ENCODE measurements at places on chromosomes 4 and X.
A peak's percentile ranks its signal among the peaks of the same experiment; 100 is the strongest.

GRCh38 chrX:111244235-111244750 is 26.0 kb downstream of the CAPN6 start:
- DNase-seq, result peak; percentile 15

DNA sequence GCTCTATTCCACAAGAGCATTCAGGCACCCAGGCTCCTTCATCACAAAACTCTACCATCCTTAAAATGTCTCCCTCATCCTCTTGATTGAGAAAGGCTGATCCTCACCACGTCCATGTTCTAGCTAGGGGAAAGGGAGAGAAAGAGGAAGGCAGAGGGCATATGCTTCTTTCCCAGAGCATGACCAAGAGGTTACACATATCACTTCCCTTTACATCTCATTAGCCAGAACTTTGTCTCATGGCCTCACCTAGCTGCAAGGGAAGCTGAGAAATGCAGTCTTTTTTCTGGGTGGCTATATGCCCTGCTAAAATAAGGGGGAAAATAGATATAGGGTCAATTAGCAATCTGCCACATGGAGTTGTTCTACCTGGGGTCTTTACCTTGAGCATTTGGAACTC is 42.7 kb downstream of the LONRF3 start:
- no peak for DNase-seq

DNA sequence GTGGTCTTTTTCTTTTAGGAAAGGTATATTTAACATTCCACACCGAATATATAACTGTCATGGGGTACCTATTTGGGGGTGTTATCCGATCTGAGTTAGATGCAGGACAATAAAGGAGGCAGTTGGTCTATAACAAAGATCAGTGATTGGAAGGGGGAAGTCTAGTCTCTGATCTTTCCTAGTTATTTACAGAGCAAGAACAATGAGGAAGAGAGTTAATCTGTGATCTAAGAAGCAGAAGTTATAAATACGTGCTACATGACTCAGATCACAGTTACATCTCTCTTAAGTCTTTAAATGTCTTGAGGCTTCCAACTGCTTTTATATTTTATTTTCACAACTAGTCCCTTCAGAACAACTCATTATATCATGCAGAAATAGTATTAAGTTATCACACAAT is 33.2 kb upstream of the ARMCX4 start:
- no peak for DNase-seq

DNA sequence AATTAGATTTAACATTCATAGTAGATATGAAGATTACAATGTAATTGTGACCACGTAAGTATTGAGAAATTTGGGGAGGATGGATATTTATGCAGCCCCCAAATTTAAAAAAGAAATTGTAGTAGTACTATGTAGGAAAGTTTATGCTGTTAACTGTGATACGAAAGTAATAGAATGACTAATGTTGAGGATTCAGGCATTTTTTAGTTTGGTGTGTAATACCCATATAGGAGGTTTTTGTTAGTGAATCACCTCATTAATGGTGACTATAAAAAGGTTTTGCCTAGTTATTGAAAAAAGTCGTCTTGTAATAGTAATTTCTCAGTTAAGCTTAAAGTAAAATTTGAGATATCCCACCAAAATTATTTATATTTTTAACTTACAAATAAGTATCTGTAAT is 67.2 kb downstream of the SMARCAD1 start:
- DNase-seq, result no peak

DNA sequence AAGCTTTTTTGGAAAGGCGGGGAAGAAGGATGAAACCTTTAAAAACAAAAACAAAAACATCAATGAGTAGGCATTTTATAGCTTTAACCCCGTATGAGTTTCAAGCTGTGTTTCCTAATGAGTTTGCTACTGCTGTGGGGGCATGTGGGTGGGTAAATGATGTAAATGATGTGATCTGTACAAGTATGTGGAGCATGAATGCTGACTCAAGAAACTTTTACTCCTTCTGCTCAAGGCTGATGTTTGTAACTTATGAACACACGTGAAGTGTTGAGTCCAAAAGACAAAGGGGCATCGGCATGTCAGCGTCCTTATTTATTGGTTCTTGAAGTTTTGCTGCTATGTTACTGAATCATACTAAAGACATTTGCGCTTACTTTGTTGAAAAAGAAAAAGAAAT is 76.9 kb downstream of the CLCN4 start:
- DNase-seq, result no peak

DNA sequence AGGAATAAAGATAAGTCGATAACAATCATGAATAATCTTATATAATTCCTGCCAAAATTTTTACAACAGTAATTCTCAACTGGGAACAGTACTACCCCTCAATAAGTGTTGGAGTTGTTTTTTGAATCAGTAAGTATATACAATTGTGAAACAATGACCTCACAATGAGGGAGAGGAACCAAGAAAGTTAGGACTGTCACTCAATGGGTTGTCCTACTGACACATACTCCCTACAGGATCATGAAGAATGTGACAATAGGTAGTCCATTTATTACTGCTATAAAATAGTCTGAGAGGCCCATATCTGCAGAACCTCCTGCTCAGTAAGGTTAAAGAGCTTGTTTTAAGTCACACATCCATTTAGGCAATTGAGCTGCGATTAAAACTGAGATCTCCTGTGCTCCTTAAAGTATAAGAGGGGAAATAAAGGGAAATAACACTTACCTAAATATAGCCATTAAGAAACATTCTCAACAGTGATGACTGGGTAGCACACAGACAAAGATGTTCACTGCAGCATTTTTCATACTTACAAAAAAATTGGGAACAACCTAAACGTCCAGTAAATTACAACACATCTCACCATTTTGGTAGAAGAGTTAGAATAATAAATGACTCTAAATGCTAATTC is 26.2 kb downstream of the FBXW7 start:
- DNase-seq, result no peak

DNA sequence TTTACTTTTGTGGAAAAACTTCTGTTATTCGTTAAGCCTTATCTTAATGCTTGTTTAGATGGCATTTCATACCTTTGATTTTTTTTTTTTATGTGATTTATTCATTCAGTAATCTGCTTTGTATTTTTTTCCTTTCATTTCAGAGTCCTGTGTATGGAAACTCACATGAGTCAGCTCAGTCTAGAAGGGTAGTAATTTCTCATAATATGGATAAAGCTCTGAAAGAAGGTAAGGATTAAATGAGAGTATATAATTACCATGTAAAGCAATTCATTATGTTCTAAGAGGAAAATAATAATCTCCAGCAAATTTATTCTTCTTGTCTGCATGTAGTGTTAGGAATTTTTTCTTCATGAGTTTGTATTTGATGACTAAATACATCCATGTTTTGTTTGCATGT is 37.8 kb downstream of the SNX25 start:
- DNase-seq, result no peak

GRCh38 chr4:37132351-37132974 is 112.1 kb upstream of the NWD2 start:
- DNase-seq, result no peak

- DNase-seq, result no peak
Measured at GRCh38 chr4:63786171-63786570, 623.1 kb downstream of the TECRL start.

DNA sequence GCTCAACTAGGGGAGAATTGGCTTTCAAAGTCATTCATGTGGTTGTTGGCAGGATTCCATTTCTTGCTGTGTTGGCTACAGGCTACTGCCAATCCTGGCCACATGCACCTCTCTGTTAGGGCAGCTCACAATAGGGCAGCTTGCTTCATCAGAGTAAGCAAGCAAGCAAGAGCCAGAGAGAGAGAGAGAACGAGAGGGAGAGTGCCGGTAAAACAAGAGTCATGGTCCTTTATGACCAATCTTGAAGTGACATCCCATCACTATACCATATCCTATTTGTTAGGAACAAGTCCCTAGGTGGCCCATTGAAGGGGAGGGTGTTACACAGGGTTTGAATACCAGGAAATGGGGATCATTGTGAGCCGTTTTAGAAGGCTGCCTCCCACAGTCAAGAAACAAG is 33.0 kb upstream of the TLR2 start:
- DNase-seq, result no peak

- no peak for DNase-seq
Measured at GRCh38 chrX:67731061-67731460, 187.2 kb downstream of the AR start.

DNA sequence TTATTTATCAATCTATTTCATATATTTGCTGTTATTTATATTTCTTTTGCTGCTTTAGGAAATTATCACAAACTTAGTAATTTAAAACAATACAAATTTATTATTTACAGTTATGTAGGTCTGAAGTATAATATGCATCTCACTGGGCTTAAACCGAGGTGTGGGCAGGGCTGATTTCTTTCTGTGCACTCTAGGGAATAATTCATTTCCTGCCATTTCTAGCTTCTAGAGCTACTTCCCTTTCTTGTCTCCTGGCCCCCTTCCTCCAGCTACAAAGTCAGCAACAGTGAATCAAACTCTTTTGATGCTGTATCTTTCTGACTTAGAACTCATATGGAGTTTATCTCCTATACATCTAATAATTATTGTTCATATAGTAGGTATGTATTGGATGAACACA is 303.5 kb upstream of the ARSJ start:
- no peak for DNase-seq

GRCh38 chr4:6041800-6042199 is 23.6 kb upstream of the C4orf50 start:
- DNase-seq, result no peak

- no peak for DNase-seq
Measured at GRCh38 chrX:152444338-152444737, 6.8 kb downstream of the GABRA3 start.

DNA sequence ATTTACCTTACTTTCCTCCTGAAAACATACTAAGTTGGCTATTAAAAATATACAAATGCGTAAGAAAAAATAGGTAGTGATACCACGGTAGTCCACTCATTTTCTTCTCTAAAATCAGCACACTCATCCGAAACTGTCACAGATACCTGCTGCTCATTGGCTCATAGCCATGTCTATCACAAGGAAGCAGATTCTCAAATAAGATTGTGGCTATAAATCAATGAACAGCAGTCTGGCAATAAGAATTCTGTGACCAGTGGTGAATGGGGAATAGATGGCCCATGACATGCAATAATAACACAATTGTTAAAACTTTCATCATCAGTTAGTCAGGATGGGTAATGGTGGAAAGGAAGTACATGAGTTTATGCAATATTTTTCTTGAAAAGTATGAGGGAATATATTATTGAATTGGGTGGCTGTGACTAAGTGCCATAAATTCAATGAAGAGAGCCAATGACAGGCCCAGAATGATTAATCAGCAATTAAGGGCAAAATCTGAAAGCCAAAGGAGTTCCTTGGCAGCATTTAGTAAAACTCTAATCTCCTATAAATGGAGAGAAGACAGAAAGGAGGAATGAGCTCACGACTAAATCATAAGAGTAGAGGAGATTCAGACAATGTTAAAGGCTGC is 202.3 kb upstream of the NEIL3 start:
- DNase-seq, result no peak

DNA sequence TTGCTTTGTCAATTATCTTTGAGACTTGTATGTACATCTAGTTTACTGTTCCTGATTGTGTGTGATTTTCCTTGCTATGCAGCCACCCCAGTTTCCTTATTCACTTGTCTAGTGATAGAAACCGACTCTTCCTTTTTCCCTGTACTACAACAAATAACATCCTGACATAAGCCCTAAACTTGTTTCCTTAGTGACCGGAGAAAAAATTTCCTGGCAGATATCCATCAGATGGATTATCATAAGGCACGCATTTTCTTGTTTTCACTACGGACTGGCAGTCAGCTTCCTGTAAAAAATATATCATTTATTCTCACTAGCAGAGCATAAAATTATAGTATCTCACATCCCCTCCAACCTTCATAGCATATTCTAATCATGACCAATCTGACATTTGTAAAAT is 410.7 kb downstream of the CENPC start:
- DNase-seq, result no peak

DNA sequence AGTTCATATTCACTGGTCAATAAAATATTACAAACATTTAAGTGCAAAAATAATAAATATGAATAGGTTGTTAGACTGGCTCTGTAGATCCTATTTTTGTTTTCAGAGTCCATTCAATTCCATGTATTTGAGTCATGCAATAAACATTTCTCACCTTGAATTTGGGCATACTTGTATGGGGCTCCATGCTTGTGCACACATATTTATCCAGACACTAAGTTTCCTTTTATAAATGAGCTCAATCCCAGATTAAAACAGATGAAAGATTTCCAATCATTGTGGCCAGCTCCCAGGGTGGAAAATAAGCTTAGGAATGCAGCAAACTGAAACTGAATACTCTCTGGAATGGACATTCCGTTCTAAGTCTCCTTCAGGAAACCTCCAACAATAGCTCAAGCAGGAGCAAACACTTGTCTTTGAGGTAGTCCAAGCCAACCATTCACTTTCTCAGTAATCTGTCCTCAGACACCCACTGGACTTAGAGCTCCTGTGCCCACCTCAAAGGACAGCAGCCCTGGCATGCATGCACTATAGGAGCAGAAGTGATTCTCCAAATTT is 16.4 kb downstream of the DMD start:
- DNase-seq, result no peak

- peak; percentile 28 for DNase-seq
Measured at GRCh38 chr4:4995103-4995907, 24.0 kb downstream of the CYTL1 start.

GRCh38 chr4:84582988-84583875 is at the start of gene CDS1:
CDS1 (plus strand) TSS chr4:84583127; CDS start chr4:84583402, 275 bp downstream.
- no peak for DNase-seq

DNA sequence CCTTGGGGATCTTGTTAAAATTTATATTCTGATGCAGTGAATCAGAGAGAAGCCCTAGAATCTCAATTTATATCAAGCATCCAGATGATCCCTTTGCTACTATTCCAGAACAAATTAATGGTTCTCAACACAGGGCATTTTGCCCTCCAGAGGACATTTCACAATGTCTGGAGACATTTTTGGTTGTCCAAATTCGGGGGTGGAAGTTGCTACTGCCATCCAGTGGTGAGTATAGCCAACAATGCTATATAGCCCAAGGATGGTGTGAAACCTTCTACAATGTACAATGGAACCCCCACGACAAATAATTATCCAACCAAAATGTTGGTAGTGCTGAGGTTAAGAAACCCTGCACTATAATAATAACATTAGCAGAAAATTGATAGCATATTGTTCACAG is 2440.0 kb downstream of the PCDH7 start:
- DNase-seq, result no peak

- no peak for DNase-seq
Measured at GRCh38 chr4:181855307-181855706, 387.9 kb upstream of the TENM3 start.

DNA sequence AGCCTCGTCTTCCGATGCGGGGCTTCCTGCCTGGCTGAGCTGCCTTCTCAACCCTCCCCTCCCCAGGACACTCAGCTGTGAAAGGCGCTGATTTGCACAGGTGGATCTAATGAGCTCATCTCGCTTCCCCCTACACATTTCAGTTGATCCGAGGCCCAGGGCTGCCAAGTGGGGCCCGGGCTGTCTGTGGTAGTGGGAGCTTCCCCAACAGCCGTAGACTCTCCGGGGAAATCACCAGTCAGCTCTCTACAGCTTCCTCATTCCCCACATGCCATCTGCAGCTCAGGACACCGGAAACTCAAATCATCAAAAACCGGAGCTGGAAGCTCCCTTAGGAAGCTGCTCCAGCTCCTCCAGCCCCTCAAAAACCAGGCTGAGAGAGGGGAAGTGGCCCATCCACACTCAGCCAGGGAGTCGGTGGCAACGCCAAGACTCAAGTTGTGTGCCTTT is 56.2 kb downstream of the SMIM20 start:
- no peak for DNase-seq

Measured in CD4-positive, alpha-beta T cell treated with Interleukin-10 for 1 hour (primary cell).